ENCODE measurements at places on chromosomes 5 and 9. TPM values are rescaled to one million over a fixed set of nuclear protein-coding genes. Genes with fewer than 3 reads are reported as not detected.

JAKMIP2 gene
- 13.8 TPM for total RNA-seq

FOXD1 gene
- total RNA-seq = 1.3 TPM

- DNase-seq = no peak
- H3K27ac ChIP-seq = no peak overlapping the region
- H3K4me1 ChIP-seq = peaks cover 7% of the 10 kb centered on the region
- no peaks in the 10 kb centered on the region for H3K27me3 ChIP-seq
Measured at GRCh38 chr9:99411068-99411467, 189.0 kb downstream of the SEC61B start.

- H3K36me3 ChIP-seq = no peaks in the 10 kb centered on the region
- DNase-seq = no peak
- no peak overlapping the region for H3K27ac ChIP-seq
Measured at GRCh38 chr5:128224336-128224735, 140.8 kb downstream of the SLC12A2 start.

- no peak for DNase-seq
- no peaks in the 10 kb centered on the region for H3K27me3 ChIP-seq
- no peaks in the 10 kb centered on the region for H3K4me1 ChIP-seq
Measured at GRCh38 chr9:19148187-19148586, 20.9 kb upstream of the PLIN2 start.

DNA sequence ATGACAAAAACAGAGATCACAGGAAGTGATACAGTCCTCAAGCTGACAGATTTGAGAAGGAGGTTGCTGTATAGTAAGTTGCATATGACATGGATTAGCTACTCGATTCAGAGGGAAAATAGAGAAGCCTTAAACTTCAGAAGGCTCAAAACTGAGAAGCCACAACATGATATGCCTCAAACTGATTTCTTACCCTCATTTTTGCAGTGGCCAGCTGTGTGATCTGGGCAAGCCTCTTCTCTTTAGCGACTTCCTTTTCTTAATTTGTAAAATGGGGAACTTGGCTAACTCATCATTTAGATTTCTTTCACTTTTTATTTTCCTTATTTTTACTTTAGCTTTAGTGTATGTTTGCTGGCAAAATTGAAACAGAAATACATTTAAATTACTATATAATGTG lies 421.1 kb downstream of the KIF4B start:
- no peaks in the 10 kb centered on the region for H3K4me1 ChIP-seq
- peaks cover 5% of the 10 kb centered on the region for H3K36me3 ChIP-seq
- peaks cover 3% of the 10 kb centered on the region for H3K27me3 ChIP-seq
- no peak for DNase-seq
- no peak overlapping the region for H3K27ac ChIP-seq

- H3K27ac ChIP-seq = peak overlapping the region; percentile 65
- H3K36me3 ChIP-seq = peaks cover 52% of the 10 kb centered on the region
- H3K27me3 ChIP-seq = no peaks in the 10 kb centered on the region
- H3K4me1 ChIP-seq = peaks cover 41% of the 10 kb centered on the region
- DNase-seq = no peak
- H3K4me3 ChIP-seq = peak overlapping the region; percentile 78
Measured at GRCh38 chr9:33029231-33029786, 4.2 kb downstream of the DNAJA1 start.

DNA sequence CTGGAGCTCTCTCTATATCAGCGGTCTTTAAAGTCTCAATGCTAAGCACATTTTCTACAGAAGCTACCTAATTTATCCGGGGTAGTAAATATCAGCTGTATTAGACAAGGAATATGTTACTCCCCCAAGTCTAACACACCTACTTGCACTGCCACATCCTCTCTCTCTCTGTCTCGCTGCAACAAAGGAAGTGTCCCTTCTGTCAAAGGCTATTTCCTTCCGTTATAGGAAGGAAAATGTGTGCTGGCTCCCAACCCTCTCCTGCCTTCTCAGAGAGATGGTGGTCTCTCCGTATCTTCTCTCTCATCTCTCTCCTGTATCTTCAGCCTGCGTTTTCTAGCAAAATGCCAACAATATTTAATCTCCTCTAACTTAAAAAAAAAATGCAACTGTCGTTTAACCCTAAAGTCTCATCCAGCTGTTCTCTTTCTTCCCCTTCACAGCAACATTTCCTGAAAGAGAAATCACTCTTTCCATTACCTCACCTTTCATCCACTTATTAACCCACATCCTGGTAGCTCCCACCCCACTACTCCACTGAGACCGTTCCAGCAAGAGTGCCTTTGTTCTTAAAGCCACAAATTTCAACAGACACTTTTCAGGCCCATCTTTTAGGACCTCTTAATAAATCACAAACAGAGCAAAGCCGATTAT lies 2.3 kb downstream of the TTF1 start:
- peaks cover 18% of the 10 kb centered on the region for H3K36me3 ChIP-seq
- peak overlapping the region; percentile 56 for H3K4me3 ChIP-seq
- H3K27ac ChIP-seq = peak overlapping the region; percentile 12
- peaks cover 16% of the 10 kb centered on the region for H3K27me3 ChIP-seq
